ENCODE measurements at places on chromosomes 2 and 18.

- no peak for DNase-seq
Observed at GRCh38 chr2:12090590-12090989, 344.2 kb downstream of the LPIN1 start.

DNA sequence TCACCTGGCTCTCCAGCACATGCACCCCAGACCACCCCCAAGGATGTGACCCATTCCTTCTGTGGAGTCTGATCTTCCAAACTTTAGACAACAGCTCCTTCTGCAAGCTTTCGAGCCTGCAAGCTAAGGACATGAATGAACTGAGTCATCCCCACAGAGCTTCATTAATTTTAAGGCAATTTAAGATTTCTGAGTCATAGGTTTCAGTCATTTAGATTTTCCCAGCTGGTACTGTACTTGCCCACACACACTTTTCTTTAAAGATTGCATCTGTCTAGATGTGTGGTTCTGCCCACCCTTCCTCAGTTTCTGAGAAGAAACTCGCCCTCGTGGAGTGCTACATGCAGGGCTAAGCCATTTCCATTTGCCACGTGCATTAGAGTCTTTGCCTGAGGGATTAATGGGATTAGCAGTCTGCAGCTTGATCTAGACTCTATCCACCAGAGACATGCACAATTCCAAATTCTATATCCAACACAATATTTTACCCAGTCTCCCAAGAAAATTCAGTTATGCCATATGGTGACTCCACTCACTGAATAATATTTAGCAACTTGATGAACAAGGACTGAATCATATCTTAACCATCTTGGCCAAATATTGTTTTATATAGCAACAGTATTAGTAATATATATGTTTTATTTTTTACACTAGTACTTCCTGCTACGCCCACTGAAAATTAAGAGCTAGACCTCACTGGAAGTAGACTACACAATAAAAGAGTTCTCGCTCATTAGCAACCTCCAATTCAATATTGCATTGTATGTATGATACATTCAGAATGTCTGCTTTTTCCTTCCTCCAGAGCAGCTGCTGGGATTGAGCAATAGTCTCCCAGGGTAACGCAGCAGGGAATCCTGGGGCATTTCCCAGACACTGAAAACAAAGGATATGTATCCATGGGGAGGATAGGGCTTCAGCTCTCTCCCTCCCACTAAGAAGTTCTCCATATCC is 14.3 kb upstream of the TRIB2 start:
- no peak for DNase-seq

DNA sequence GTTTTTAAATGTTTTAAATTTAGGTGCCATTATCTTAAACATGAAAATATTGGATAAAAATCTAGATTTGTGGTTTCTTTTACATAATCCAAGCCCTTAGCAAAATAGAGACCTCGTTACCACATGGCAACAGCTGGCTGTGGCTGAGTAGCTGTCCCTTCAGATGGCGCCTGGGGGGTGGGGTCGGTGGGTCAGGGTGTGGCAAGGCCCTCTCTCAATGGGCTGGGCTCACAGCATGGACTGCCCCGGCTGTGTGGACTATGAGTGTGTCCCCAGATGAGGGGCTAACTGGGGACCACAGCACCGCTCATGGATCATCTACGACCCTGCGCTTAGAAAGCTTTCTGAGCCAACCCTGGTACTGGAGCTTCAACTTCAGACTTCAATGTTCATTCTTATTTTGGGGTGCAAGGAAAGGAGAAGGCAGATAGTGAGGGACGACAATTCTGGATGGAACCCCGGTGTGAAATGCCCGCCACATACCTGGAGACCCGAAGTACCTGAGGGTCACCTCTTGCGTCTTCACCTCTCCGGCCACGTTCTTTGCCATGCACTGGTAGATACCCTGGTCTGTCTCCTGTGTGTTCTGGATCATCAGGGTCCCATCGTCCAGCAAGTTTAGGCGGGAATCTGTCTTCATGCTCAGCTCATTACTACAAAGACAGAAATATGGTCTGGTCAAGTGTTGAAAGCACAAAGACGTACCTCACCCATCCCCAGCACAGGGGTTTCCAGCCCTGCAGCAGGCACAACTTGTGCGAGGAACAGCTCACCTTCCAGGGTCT is 71.0 kb downstream of the PXDN start:
- no peak for DNase-seq

GRCh38 chr2:97845133-97845532 is 131.8 kb downstream of the ZAP70 start:
- DNase-seq, result no peak

DNA sequence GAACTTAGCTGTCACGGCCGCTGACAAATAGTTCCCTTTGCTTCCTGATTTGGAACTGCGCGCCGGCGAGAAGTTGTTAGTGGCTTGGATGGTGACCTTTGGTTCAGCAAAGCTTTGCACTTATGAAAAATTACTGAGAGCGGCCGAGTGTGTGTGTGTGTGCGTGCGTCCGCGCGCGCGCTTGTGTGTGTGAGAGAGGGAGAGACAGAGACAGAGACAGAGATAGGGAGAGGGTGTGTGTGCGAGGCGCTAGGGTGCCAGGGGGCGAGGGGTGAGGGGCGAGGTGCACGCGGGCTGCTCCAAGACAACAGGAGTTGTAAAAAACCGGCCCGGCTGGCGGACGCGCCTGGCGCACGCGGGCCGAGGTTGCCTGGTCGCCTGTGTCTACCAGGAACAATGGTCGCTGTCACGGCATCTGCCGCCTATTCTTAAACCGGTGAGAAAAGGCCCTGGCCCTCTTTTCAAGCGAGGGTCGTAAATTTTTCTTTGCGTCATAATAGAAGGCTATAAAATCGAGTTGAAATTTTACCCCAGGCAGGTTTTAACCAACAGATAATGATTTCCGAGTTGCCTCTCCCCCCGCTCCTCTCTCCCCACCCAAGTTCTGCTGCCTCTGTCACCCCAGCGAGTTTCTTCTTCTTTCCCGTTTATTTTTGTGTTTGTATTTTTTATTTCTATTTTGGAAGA is 535 bp downstream of the HOXD3 start:
- DNase-seq, result no peak

GRCh38 chr2:85697096-85697495 is 2.9 kb downstream of the GNLY start:
- no peak for DNase-seq

DNA sequence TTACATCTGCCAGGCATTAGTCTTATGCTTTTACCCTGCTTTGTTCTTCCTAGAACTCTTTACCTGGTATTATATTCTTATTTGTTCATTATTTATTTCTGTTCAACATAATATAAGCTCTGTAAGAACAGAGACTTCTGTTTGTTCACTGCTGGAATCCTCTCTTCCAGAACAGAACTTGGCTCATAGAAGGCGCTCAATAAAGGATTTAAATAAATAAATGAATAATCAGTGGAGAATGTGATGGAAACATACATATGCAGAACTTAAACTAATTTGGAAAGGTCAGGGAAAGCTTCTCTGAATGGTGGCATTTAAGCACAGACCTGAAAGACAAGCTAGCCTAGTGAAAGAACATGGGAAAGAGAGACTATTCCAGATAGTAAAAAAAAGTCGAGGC is 24.3 kb downstream of the NCKAP1 start:
- no peak for DNase-seq
